Stimulated activated CD4-positive, alpha-beta T cell treated with anti-CD3 and anti-CD28 coated beads, TNF-alpha, amount 100 ng/mL, for 1 hour (primary cell): ENCODE measurements at places on chromosomes 4 and X.

DNA sequence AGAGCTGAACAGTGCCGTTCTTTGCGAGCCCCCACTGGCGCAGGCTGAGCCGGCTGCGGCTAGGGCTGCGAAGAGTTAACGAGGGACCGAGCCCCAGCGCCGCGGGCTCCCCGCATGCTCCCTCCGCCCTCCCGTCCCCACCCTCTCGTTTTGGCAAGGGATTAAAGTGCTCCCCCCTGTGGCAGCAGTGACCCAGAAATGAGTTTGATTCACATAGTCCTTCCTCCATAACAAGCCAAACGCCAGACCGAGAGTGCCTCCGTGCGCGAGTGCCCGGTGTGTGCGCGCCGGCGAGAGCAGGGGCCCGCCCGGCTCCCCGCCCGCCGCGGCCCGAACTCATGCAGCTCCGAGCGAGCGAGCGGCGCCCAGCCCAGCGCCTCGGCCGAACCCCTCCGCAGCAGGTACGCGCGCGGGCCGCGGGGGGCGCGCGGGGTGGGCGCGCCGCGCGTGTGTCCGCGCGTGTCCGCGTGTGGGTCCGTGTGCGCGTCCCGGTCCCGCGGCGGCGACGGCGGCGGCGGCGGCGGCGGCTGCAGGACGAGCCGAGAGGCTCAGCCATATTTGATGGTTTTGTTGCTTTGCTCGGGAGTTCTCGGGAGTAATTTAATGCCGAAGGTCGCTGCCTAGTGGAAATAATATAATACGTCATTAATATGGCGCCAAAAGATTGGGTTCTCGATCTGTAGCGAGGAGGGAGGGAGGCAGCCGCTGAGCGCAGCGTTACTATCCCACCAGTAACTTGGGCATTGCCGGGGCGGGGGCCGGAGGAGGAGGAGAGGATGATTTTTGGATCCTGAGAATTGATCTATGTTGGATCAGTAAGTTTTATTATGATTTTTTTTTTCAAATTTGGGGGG lies at the start of gene JADE1:
JADE1 (plus strand) TSS at position 224 of the 854 bp plus-strand sequence. CDS start 22,059 bp downstream, outside the sequence.
- peak; percentile 77 for DNase-seq

DNA sequence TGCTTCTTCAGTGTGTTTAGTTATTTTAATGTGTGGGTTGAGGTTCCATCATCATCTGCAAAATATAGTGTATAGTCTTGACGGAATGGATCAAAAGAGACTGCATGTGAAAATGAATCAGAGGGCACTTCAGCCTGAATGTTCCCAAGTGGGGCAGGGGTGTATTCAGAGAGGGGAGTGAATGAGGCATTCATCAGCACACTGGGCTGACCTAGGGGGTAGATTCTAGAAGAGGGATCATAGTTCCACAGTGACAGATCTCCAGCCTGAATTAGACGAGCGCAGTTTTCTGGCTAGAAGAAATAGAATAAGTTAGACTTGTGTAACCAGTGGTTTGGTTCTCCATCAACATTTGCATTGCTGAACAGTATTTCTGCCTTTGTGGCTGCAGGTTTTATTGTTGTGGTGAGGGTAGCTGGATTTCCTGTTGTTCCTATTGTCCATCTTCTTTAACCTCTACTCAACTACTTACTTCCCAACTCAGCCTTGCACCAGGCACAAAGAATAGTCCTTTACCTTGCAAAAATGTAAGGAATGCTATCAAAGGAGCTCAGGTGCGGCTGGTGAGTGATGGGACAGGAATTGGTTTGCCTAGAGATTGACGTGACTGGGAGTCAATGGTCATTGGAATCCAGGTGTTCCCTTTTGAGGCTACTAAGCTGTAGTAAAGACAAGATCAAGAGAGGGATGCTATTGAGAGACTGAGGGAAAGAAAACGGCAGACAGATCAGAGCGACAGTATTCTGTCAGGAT lies 50.9 kb downstream of the NAP1L5 start:
- no peak for DNase-seq

DNA sequence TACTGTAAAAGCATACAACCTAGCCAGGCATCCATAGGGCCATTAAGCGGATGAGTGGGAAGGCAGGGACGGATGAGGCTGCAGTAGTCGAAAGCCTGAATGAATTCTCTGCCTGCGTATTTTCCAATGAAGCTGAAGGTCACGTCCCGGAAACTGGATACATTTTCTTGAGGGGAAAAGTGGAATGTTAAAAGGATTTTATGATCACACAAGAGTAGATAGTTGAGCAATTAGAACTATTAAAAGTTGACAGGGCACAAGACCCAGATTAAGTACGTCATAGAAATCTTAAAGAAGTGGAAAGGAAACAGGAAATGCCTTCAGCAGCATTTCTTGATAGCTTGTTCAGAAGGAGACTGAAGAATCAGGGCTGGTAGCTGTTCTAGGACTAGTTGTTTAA lies 98.3 kb upstream of the CXXC4 start:
- DNase-seq: no peak

- no peak for DNase-seq
These were observed 132.7 kb downstream of the PJA1 start for GRCh38 chrX:69032601-69033000.
